Stimulated activated CD8-positive, alpha-beta memory T cell treated with anti-CD3 and anti-CD28 coated beads, Interleukin-4, amount 100 ng/mL, for 1 hour (primary cell): ENCODE measurements at places on chromosomes 5 and 9.

DNA sequence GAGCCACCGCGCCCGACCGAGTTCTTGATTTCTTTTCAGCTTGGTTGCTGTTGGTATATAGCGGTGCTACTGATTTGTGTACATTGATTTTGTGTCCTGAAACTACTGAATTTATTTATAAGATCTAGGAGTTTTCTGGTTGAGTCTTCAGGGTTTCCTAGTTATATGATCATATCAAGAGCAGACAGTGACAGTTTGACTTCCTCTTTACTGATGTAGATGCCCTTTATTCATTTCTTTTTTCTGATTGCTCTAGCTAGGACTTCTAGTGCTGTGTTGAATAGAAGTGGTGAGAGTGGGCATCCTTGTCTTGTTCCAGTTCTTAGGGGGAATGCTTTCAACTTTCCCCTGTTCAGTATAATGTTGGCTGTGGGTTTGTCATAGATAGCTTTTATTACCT lies 17.4 kb upstream of the LRRC19 start:
- no peak for DNase-seq

DNA sequence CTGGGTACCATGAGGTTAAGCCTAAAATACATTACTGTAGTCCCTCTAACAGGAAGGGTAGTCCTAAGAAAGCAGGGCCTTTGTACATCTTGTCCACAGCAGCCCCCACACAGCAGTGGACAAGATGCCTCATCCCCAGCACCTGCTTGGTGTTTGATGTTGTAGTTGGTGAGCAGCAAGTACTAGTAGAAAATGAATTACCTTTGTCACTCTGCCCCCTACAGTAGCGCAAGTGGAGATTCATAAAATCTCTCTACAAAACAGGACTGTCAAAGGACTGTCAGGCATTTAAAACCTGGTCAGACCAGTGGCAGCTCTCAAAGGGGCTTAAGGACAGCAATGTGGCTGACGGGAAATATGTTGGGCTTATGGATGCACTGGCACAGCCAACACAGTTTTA lies 122.5 kb downstream of the TMEM174 start:
- no peak for DNase-seq

- DNase-seq = no peak
These were observed 77.3 kb downstream of the LRSAM1 start for GRCh38 chr9:127528422-127529251.

DNA sequence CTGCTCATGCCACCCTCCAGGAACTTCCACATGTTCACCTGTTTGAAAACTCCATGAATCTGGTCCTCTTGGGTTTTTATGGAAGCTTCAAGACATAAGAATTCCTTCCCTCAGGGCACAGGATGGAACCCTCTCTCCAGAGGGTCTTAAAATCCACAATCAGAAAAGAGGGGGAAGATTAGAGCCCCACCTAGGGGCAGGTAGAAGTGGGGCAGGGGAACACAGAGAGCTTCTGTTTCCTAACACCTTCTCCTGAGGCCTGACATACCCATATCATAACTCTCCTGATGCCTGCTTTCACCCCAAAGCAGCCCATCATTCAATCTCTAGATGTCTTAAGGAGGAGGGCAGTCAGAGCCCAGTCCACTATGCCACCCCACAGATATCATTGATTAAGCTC lies 1087.7 kb upstream of the ARRDC3 start:
- no peak for DNase-seq

DNA sequence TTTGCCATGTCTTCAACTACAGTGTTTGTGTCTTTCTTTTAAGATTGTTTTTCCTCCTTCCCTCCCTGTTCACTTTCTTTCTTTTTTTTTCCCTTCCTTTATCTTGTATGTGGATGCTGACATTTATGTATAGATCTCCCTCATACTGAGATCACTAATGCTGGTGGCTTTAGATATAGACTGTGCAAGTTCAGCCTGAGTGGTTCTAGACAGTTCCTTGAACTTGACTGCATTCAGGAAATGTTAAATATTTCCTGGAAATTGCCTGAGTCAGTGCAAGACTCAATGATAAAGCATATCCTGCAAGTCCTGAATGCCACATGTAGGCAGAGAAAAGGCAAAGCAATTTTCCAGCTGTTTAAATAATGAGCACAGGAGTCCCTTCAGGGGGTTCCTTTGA lies 182.5 kb upstream of the NR3C1 start:
- no peak for DNase-seq

DNA sequence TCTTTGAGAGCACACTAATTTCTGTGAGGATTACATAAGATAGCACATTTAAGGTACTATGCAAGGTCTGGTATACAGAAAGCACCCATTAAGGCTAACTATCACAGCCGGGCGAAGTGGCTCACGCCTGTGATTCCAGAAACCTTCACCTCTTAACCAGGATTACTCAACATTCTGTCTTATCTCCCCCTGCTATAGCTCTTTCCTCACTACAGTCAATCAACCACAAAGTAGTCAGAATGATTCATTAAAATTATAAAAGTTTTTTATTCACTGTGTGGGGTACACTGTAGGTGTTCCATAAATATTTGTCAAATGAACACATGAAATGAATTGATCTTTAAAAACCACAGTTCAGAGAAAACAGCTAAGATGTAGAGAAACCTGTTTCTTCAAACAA lies 48.7 kb downstream of the CHD1 start:
- DNase-seq = no peak

- no peak for DNase-seq
These were observed 79.4 kb upstream of the CCDC112 start for GRCh38 chr5:115375893-115376292.

- no peak for DNase-seq
These were observed 19.4 kb upstream of the LRRC14B start for GRCh38 chr5:171801-172331.

- no peak for DNase-seq
These were observed 23.5 kb upstream of the ADCY2 start for GRCh38 chr5:7372399-7372798.

GRCh38 chr5:158843305-158843704 lies 256.4 kb downstream of the EBF1 start:
- DNase-seq = no peak

DNA sequence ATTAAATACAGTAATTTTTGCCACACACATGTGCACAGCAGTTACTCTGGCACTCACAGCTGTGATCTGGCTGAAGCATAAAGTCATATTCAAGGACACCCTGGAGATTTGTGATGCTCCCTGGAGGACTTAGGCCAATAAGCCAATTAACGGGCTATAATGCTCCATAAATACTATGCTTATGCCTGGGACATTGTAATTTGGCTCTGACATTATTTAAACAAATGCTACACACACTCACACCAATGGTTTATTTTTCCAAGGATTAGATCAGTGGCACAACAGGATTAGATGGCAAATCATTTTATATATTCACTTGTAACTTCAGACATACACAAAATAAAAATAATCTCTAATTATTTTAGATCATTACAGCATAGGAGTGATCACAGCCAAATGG lies 111.2 kb downstream of the LMNB1 start:
- DNase-seq = no peak
